ENCODE measurements at places on chromosomes 5 and 9. TPM values are rescaled to one million over a fixed set of nuclear protein-coding genes. Genes with fewer than 3 reads are reported as not detected.

The MUSK gene
- not detected for total RNA-seq

The CREBRF gene
- total RNA-seq, result 3.2 TPM

The SPATA31E1 gene
- not detected for total RNA-seq

The SLIT3 gene
- total RNA-seq, result 17.4 TPM

The EQTN gene
- not detected for total RNA-seq

The FGD3 gene
- total RNA-seq, result 0.36 TPM

The NMUR2 gene
- total RNA-seq, result not detected

The SLC46A2 gene
- not detected for total RNA-seq

The SERF1A gene
- 2.0 TPM for total RNA-seq

The ST8SIA4 gene
- 0.22 TPM for total RNA-seq

The TCF7 gene
- 14.9 TPM for total RNA-seq

The OR1J2 gene
- not detected for total RNA-seq

Measured in A549 treated with ZK216348 at 1 μM for 4 hours (cell line).